ENCODE measurements at places on chromosomes 5 and 9.

DNA sequence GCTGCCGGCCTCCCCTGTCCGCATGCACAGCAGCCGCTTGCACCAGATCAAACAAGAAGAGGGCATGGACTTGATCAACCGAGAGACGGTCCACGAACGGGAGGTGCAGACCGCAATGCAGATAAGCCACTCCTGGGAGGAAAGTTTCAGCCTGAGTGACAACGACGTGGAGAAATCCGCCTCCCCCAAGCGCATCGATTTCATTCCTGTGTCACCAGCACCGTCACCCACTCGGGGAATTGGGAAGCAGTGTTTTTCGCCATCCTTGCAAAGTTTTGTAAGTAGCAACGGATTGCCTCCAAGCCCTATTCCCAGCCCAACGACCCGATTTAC, 75.3 kb downstream of the PIP5K1B start:
- no peak for DNase-seq

DNA sequence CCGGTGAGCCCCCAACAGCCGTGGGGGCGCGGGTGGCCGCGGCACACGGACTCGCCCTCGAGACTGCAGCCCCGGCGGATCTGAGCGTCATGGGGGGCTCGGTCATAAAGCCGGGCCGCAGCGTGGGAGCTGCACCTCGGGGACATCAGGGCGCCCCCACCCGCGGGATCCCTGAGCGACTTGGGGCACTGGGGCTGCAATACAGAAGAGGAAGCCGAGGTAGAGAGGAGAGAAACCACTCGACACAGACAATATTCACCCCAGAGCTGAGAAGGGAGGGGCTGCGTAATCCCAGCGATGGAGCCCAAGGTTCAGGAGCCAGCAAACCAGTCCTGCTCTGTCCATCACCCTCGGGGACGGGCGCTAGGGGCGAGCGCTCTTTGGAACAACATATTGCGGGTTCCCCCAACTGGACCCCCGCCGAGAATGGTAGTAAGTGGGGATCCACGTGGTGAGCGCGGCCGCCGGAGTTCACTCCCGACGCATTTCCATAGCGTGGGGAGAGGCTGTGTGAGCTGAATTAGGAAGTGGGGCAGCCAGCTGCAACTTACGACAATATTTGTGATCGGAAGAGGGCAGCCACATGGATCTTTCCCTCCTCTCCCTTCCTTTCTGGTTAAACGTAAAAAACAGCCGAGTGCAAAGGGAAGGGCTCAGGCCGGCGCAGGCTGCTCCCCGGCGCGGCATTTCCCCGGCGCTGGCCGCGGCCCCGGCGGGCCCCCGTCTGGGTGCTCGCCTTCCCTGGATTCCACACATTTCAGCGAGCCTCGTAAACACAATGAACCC, 9.9 kb downstream of the PTCH1 start:
- DNase-seq: peak; percentile 35

GRCh38 chr9:77667151-77667550, 19.0 kb upstream of the GNA14 start:
- DNase-seq: no peak

GRCh38 chr9:110541950-110542349, 37.6 kb downstream of the SVEP1 start:
- DNase-seq: no peak

DNA sequence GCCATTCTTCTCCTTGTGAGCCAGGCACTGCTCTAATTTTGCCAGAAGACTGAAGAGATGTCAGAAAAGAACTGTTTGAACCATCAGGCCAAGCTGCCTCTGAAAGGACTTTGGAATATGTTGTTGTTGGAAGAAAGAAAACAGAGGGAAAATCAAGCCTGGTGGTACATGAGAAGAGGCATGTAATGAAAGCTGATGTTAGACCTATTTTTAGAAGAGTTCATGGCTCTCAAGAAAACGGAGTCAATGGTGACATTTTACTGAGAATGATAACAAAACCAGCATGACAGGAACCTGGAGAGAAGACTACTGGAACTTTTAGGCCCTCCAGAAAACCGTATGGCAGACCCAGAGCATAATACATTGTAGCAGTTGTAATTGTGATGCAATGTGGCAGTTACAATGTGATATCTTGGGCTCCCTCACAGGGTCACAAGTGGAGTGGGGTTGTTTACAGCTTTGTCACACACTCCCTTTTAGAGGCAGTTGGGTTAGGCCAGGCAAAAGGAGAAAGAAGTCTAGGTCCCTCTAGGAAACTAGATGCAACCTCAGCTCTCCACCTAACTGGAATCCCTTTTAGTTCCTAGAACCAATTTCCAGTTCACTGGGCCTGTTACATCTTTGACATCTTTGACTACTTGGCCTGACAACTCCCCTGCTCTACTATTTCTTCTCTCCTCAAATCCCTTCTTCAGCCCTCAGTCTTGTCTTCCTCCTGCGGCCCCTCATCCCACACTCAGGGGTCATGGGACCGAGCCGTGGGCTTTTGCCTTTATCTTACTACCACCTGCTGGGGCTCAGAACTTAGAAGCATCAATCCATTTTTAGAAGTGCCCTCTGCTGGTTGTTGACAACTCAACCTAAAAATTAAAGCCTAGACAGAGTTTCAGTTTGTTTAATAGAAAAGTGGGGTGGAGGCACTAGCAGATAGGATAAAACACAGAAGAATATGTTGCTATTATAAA, 61.2 kb upstream of the JAK2 start:
- DNase-seq: no peak

- DNase-seq: no peak
Measured at GRCh38 chr9:126093771-126094170, 232.9 kb upstream of the MVB12B start.

DNA sequence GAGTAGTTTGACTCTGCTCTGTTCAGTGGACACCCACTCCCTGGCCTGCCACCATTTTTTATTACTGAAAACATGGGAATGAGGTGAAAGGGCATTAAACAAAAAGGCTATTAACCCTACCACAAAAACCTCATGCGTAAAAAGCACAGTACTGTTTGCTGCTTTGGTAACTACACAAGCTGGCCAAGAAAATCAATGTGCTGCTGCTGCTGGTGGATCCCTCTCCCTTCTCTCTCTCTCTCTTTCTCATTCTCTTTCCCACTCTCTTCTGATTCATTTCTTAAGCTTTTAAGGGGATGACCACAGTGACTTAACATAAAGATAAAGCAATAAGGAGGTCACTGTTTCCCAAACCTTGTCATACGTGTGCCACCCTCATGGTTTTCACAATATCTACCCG, 183.2 kb upstream of the TBC1D2 start:
- no peak for DNase-seq

DNA sequence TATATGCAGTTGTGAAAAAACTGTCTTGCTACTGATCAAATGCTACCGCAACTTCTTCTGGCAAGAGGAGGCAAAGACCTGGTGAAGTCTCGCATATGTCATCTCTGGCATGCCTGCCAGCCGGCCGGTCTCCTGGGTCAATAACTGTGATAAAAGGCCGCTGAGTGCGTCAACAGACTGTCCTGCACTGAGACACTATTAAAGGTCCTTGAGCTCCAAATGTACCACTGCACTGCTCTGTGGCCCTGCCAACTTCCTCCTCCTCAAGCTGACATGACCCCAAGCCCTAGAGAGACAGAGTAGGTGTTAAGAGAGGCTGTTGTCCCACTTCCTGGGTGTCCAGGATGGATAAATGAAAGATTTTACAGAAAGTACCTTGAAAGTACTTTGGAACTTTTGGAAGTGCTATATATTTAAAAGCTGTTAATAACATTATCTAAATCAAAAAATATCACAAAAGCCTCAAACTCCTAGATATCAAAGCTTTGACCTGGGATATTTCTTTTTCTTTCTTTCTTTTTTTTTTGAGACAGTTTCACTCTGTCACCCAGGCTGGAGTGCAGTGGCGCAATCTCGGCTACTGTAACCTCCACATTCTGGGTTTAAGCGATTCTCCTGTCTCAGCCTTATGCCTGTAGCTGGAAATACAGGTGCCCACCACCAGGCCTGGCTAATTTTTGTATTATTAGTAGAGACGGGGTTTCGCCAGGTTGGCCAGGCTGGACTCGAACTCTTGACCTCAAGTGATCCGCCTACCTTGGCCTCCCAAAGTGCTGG, 31.5 kb downstream of the RAPGEF1 start:
- no peak for DNase-seq

GRCh38 chr5:130747556-130747955, 417.5 kb downstream of the HINT1 start:
- DNase-seq: no peak

- DNase-seq: no peak
Measured at GRCh38 chr9:20692554-20692953, 8.5 kb downstream of the FOCAD start.

DNA sequence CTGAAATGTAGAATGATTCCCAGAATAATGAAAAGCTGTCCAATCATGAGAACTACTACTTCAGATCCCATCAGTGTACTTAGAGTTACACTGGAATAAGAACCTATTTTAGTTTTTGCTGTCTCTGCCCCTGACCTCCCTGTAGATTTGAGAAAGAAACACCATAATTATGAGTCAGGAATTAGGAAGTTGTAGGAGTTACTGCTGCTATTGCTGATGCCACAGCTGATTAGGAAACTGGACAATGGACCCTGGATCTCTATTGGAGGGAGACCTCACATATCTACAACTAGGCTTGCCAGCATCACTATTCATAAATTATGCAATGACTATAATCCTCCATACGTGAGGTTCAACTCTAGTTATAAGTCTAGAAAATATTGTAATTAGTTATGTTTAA, 48.8 kb upstream of the EDIL3 start:
- DNase-seq: no peak

DNA sequence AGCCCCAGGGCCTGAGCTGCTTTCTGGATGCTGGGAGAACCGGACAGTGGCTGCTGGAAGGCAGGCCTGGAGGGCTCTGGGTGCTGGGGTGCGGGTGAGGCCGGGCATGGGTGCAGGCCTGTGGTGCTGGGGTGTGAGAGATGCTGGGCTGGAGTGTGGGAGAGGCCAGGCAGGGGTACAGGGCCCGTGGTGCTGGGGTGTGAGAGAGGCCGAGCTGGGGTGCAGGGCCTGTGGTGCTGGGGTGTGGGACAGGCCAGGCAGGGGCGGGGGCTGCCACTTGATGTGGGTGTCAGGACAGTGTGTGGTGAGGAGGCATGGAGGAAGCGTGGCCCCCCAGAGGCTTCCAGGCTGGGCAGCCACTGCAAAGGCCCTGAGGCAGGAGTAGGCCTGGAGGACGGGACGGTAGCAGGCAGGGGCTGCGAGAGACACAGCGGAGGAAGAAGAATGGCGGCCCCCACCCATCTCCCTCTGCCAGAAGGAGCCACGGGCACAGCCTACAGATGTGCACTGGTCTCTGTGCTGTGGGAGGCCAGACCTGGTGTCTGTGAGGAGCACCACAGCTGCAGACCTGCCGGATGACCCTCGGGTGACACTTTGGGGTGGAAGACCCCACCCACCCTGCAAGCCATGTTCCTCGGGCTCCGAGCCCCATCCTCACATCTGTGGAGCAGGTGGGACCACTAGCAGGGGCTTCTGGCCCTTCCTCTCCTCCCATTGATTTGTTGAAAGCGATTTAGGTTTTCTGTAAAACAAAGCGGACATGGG, 9.3 kb downstream of the NKD2 start:
- no peak for DNase-seq

DNA sequence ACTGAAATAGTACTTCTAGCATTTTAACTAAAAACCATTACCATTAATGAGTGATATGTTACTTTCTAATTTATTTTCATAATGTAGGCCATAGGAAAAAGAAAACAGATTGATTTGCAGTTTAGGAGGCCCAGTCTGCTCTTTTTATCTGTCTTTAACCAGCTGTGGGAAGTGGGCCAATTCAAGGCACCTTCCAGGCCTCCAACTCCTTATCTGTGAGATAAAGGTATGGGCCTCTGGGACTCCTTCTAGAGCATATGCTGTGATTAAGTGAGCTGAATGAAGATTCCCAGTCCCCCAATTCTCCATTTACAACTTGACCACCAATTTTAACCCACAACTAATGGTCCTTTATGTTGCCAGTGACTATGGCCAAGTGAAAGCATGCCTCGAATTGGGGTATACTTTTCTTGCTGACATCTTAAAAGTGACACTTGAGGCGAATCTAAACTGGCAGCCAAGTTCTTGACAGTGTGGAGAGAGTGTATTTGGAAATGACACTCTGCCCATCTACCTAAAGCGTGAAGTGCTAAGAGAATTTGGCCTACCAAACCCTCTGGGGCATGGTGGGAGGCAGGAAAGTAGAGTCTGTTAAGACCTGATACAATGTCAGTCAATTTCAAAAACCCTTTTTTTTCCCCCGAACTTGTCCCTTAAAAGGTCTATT, 88.3 kb downstream of the PIK3R1 start:
- DNase-seq: no peak

GRCh38 chr9:23464275-23464674, 361.8 kb downstream of the ELAVL2 start:
- no peak for DNase-seq

- DNase-seq: no peak
Measured at GRCh38 chr5:89443508-89443907, 560.5 kb upstream of the MEF2C start.

DNA sequence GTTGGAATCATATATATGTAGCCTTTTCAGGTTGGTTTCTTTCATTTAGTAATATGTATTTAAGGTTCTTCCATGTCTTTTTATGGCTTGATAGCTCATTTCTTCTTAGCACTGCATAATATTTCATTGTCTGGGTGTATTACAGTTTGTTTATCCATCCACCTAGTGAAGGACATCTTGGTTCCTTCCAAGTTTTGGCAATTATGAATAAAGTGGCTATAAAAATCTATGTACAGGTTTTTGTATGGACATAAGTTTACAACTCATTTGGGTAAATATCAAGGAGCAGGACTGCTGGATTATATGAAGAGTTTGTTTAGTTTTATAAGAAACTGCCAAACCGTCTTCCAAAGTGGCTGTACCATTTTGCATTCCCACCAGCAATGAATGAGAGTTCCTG, 11.7 kb downstream of the PPP6C start:
- DNase-seq: no peak

GRCh38 chr9:136090768-136091581, 4.1 kb downstream of the NACC2 start:
- DNase-seq: no peak

- no peak for DNase-seq
Measured at GRCh38 chr5:138492560-138493045, 27.3 kb downstream of the EGR1 start.

- no peak for DNase-seq
Measured at GRCh38 chr9:92147030-92147851, 32.0 kb upstream of the SPTLC1 start.
